Left lung (tissue), 14 donors: ENCODE measurements at places on chromosomes 2 and 18. TPM values are rescaled to one million over a fixed set of nuclear protein-coding genes. Genes with fewer than 3 reads are reported as not detected.

GRCh38 chr2:185050804-185051203 is 452.5 kb downstream of the ZNF804A start:
- no peak for DNase-seq
- H3K27me3 ChIP-seq, result no peaks in the 10 kb centered on the region
- no peaks in the 10 kb centered on the region for H3K36me3 ChIP-seq
- no peak overlapping the region for H3K4me3 ChIP-seq
- H3K27ac ChIP-seq, result no peak overlapping the region
- no peaks in the 10 kb centered on the region for H3K4me1 ChIP-seq

- no peaks in the 10 kb centered on the region for H3K36me3 ChIP-seq
- peaks cover 82% of the 10 kb centered on the region for H3K4me1 ChIP-seq
- H3K4me3 ChIP-seq, result no peak overlapping the region
- H3K27ac ChIP-seq, result peak overlapping the region; percentile 75
- H3K27me3 ChIP-seq, result no peaks in the 10 kb centered on the region
Observed at GRCh38 chr2:152171718-152172117, 3.8 kb downstream of the STAM2 start.

DNA sequence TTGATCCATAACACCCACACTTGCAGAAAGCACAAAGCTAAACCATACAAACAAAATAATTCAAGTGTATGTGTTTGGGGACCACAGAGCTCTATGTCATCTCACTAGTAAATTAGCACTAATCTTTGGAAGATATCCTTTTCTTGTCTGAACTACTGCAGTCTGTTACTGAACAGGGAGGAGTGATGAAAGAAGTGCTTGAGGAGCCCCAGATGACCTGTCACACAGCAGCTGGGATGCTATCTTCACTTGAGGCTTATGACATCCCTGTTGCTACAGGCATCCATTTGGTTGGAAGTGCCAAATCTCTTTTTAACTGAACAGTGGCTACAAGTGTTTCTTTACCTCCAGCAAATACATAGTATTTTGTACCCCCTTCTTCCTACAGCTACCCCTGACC is 386.3 kb upstream of the CHAC2 start:
- DNase-seq, result no peak
- H3K36me3 ChIP-seq, result no peaks in the 10 kb centered on the region
- no peak overlapping the region for H3K4me3 ChIP-seq

- H3K27ac ChIP-seq, result no peak overlapping the region
- H3K4me3 ChIP-seq, result no peak overlapping the region
- DNase-seq, result no peak
- no peaks in the 10 kb centered on the region for H3K36me3 ChIP-seq
- H3K4me1 ChIP-seq, result peaks cover 48% of the 10 kb centered on the region
- H3K27me3 ChIP-seq, result no peaks in the 10 kb centered on the region
Observed at GRCh38 chr2:109218792-109219126, 89.8 kb downstream of the SH3RF3 start.

- no peak overlapping the region for H3K4me3 ChIP-seq
- H3K27ac ChIP-seq, result no peak overlapping the region
- H3K36me3 ChIP-seq, result no peaks in the 10 kb centered on the region
- no peaks in the 10 kb centered on the region for H3K27me3 ChIP-seq
- H3K4me1 ChIP-seq, result no peaks in the 10 kb centered on the region
Observed at GRCh38 chr2:3406501-3406900, 27.0 kb downstream of the TRAPPC12 start.

DNA sequence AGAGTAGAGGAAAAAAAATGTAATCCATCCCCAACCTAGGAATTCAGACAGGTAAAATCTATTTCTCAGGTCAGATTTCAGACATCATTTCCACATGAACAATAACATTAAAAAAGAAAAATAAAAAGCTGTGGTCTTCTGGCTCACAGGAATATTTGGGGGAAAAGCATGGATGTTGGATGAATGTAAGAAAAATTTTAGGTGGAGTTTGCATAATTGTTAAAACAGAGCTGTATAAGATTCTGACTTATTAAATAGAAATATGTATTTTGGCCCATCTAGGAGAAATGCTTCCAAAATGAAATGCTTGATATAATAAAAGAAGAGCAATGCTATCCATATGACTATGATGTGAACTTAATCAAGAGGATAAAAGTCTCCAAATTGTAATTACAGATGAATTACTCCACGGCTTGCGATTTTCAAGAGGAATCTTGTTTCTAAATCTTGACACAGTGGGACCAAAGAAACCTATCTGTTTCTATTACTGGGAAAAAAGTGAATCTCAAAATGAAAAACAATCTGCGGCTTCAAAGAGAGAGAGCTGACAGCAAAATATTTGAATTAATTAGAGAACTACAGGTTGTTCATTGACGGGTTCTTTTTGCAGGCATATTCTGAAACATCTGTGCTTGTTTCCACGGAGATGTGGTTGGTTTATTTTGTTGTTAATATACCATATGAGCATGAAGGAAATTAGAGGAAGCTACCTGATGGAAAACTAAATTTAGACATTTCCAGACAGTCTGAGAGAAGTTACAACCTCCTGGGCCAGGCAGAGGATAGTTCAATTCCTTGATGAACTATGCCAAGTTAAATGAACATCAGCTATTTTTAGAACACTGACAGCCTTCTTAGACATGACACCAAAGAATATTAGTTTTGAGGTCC is 468.7 kb downstream of the PID1 start:
- H3K27ac ChIP-seq, result no peak overlapping the region
- no peaks in the 10 kb centered on the region for H3K36me3 ChIP-seq
- no peak overlapping the region for H3K4me3 ChIP-seq
- no peaks in the 10 kb centered on the region for H3K27me3 ChIP-seq

DNA sequence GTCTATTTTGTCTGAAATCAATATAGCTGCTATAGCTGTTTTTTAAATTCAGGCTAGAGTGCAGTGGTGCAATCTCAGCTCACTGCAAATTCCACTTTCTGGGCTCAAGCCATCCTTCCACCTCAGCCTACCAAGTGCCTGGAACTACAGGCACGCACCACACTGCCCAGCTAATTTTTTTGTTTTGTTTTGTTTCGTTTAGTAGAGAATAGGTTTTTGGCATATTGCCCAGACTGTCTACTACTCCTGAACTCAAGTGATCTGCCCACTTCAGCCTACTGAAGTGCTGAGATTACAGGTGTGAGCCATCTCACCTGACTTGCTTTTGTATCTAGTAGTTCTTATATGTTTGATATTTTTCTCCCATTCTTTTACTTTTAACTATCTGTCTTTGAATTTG is 259.7 kb downstream of the CDH19 start:
- no peaks in the 10 kb centered on the region for H3K27me3 ChIP-seq
- no peak overlapping the region for H3K27ac ChIP-seq
- H3K36me3 ChIP-seq, result no peaks in the 10 kb centered on the region

GRCh38 chr2:121877366-121877765 is 121.9 kb downstream of the TSN start:
- no peak overlapping the region for H3K27ac ChIP-seq
- H3K4me1 ChIP-seq, result no peaks in the 10 kb centered on the region
- H3K36me3 ChIP-seq, result no peaks in the 10 kb centered on the region
- H3K4me3 ChIP-seq, result no peak overlapping the region

GRCh38 chr18:26332991-26333390 is 106.7 kb downstream of the TAF4B start:
- DNase-seq, result no peak
- H3K27me3 ChIP-seq, result no peaks in the 10 kb centered on the region
- H3K27ac ChIP-seq, result no peak overlapping the region
- no peak overlapping the region for H3K4me3 ChIP-seq
- no peaks in the 10 kb centered on the region for H3K36me3 ChIP-seq

DNA sequence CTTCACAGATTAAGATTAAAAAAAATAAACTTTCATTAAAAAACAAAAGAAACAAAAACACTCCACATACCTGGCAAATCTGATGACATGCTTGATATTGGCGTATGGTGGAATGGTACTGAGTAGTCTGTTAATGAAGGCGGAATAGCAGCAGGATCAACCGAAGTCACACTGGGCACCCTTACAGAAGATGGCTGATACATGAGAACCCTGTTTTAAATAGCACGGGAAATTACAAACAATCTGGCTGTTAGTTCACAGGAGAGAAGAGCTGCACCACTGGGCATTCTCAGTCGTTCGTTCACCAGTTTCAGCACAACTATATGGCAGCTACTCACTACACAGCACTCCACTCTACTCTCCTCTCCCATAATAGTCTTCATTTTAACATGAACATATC is 64.0 kb upstream of the ST8SIA5 start:
- no peak overlapping the region for H3K27ac ChIP-seq
- DNase-seq, result no peak
- H3K4me3 ChIP-seq, result no peak overlapping the region
- no peaks in the 10 kb centered on the region for H3K4me1 ChIP-seq

DNA sequence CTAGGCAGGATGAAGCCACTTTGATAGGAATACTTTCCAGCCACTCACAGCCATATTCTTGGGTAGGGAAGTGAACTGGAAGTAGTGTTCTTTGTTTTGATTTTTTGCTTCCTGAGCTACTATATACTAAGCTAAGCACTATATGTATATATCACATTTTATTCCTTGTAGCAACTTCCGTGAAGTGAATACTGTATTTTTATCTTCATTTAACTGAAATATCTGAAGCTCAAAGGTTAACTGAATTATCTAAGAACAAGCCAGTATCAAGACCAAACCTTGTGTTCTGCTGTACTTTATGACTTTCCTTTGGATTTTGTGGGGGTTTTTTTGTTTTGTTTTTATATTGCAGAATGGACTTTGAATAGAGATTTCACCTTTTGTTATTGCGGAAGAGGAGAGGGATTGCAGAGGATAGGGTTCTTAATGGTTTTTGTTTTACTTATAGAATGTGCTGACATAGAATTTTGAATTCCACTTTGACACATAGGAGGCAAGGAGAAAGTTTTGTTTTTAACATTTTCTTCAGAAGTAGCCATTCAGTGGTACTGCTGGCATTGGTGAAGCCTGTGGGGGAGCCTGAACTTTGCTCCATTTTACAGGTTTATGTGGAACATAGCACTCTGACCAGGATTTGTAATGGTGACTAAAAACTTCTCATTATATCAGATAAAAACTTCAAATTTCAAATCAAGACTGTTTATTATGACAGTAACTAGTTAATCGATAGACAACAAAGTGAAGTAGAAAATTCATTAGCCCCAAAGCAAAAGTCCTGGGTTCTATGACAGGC is 24.1 kb upstream of the RNF138 start:
- H3K4me3 ChIP-seq, result no peak overlapping the region
- H3K27me3 ChIP-seq, result no peaks in the 10 kb centered on the region
- no peak for DNase-seq
- no peak overlapping the region for H3K27ac ChIP-seq
- H3K4me1 ChIP-seq, result no peaks in the 10 kb centered on the region

GRCh38 chr2:161273038-161273760 is 35.0 kb upstream of the PSMD14 start:
- no peaks in the 10 kb centered on the region for H3K36me3 ChIP-seq
- no peaks in the 10 kb centered on the region for H3K27me3 ChIP-seq
- DNase-seq, result no peak
- no peaks in the 10 kb centered on the region for H3K4me1 ChIP-seq
- no peak overlapping the region for H3K4me3 ChIP-seq

DNA sequence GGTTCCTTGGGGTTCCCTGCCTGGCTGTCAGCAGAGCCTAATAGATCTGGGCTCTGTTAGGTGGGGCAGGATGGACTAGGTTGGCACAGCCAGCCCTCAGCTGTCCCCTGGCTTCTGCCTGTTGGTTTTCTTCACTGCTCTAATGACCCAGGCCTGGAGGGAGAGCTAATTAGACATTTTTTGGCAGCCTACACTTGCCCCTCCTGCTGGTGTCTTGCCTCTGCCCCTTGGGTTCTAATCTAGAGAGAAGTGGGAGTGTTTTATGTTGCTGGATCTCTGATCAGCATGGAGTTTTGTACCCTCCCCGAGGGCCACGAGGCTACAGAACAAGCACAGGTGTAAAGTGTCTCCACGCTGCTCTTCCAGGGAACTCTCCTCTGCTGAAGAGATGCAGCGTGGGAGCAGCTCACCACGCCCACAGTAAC is 199.4 kb upstream of the RASGRP3 start:
- no peak overlapping the region for H3K27ac ChIP-seq
- no peak for DNase-seq
- no peaks in the 10 kb centered on the region for H3K27me3 ChIP-seq
- H3K36me3 ChIP-seq, result no peaks in the 10 kb centered on the region

GRCh38 chr2:162085090-162085891 is 11.3 kb upstream of the DPP4 start:
- H3K4me1 ChIP-seq, result no peaks in the 10 kb centered on the region
- no peaks in the 10 kb centered on the region for H3K27me3 ChIP-seq
- no peak overlapping the region for H3K27ac ChIP-seq
- no peak overlapping the region for H3K4me3 ChIP-seq

- DNase-seq, result no peak
- H3K36me3 ChIP-seq, result no peaks in the 10 kb centered on the region
- no peak overlapping the region for H3K4me3 ChIP-seq
- peaks cover 6% of the 10 kb centered on the region for H3K4me1 ChIP-seq
- H3K27ac ChIP-seq, result no peak overlapping the region
- peaks cover 42% of the 10 kb centered on the region for H3K27me3 ChIP-seq
Observed at GRCh38 chr18:57210716-57211411, 64.0 kb downstream of the BOD1L2 start.

DNA sequence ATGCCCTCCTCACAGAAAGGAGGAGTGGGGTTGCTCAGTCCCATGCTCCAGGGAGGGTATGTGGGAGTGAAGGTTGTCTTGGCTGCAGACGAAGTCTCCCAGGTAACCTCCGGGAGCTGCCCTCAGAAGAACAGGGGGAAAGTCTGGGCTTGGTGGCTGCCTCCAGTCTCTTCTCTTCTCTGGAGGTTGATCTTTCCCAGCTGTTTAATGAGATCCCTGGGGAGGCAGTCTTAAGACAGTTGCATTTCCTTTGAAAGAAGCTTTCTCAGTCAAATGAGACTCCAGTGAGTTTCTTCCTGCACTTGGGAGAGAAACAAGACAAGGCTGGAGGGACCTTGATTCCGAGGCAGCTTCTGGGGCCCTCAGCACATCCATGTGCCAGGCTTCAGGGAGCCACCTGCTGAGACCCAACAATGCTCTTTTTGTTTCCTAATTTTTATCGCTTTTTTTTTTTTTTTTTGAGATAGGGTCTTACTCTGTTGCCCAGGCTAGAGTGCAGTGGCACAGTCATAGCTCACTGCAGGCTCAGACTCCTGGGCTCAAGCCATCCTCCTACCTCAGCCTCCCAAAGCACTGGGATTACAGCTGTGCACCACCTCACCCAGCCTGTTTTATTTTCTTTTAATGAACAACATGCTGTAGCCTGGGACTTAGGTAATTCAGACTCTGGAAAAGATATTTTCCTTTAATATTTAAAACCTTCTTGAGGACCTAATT is 71.7 kb upstream of the TPO start:
- H3K4me1 ChIP-seq, result no peaks in the 10 kb centered on the region
- H3K4me3 ChIP-seq, result no peak overlapping the region
- DNase-seq, result no peak
- no peak overlapping the region for H3K27ac ChIP-seq

- H3K4me1 ChIP-seq, result no peaks in the 10 kb centered on the region
- DNase-seq, result no peak
- H3K27me3 ChIP-seq, result no peaks in the 10 kb centered on the region
- no peak overlapping the region for H3K27ac ChIP-seq
- no peaks in the 10 kb centered on the region for H3K36me3 ChIP-seq
- H3K4me3 ChIP-seq, result no peak overlapping the region
Observed at GRCh38 chr2:65876114-65876513, 443.7 kb upstream of the SPRED2 start.

The KCNJ3 gene
- not detected for total RNA-seq

The CRYGB gene
- not detected for total RNA-seq

The RMC1 gene
- 37.9 TPM for total RNA-seq

The LBX2 gene
- total RNA-seq, result 2.2 TPM

The CYP27C1 gene
- 0.10 TPM for total RNA-seq

The RGPD6 gene
- 28.2 TPM for total RNA-seq

The PLA2R1 gene
- 5.5 TPM for total RNA-seq

The KCNIP3 gene
- 3.2 TPM for total RNA-seq
